ENCODE measurements at places on chromosomes 12 and 14. TPM values are rescaled to one million over a fixed set of nuclear protein-coding genes. Genes with fewer than 3 reads are reported as not detected.

The NFE2 gene
- not detected for total RNA-seq

The KLRC2 gene
- 3.6 TPM for total RNA-seq

DNA sequence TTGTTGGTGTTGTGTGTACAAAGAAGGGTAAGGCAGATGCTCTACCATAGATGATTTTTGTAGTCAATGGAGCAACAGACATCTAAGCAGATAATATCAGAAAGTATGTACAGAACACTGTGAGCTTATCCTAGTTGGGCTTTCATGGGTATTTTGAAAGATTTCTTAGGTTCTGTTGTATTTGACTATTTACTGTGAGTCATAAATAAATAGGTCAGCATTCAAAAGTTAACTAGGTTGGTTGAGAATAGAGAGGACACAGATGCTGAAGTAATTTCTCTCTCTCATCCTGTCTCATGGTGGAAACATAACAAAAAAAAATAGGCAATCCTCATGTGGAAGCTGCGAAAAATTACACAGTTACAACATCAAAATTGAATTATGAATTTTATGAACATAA lies 413.5 kb downstream of the CCDC91 start:
- DNase-seq, result no peak

The ZNF605 gene
- 17.4 TPM for total RNA-seq

The SCN8A gene
- total RNA-seq, result 1.8 TPM

DNA sequence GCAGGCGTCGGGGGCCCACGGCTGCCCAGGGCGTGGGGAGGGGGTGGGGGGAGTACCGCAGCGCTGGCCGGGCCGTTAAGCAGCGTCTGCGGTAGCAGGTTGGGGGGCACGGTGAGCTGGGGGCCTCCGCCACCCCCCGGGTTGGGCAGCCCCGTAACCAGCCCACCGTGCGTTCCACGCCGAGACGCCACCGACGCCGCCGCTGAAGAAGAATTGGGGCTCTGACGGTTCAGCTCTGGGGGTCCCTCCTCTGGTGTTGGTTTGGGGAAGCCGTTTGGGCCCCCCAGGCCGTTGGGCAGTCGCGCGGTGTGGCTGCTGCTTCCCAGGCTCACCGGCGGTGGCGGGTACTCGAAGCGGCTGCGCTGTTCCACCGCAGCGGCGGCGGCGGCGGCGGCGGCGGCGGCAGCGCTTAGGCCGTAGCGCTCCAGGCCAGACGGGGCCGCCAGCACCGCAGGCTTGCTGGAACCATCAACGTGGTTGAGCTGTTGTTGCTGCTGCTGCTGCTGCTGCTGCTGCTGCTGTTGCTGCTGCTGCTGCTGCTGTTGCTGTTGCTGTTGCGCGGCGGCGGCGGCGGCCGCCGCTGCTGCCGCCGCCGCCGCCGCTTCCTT lies 1.5 kb downstream of the IRF2BPL start:
- peak; percentile 43 for DNase-seq

The PROX2 gene
- 0.52 TPM for total RNA-seq

DNA sequence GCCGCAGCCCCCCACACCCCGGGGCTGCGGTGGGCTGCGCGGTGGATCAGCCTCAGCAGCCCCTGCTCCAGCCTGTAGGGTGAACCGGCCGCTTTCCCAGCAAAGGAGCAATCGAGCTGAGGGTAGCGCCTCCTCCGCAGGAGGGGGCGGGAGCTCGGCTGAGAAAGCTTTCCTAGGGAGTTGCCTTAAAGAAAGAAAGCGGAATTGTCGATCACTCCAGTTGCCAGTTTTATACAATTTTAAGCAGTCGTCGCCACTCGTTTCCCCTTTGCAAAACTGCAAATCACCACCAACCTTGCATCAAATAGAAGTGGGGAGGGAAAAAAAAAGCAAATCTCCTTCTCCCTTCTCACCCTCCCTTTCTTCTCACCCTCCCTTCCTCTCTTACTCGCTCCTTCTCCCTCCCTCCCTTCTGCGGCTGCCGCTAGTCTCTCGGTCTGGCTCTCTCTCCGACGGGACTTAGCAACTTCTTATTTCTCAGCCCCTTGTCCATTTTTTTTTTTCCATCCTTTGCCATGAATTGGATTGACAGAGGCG lies at the start of gene PDE3A:
TSS of gene PDE3A (plus strand) at position 424 of the 537 bp plus-strand sequence. CDS start 748 bp downstream, outside the sequence.
- DNase-seq, result no peak

DNA sequence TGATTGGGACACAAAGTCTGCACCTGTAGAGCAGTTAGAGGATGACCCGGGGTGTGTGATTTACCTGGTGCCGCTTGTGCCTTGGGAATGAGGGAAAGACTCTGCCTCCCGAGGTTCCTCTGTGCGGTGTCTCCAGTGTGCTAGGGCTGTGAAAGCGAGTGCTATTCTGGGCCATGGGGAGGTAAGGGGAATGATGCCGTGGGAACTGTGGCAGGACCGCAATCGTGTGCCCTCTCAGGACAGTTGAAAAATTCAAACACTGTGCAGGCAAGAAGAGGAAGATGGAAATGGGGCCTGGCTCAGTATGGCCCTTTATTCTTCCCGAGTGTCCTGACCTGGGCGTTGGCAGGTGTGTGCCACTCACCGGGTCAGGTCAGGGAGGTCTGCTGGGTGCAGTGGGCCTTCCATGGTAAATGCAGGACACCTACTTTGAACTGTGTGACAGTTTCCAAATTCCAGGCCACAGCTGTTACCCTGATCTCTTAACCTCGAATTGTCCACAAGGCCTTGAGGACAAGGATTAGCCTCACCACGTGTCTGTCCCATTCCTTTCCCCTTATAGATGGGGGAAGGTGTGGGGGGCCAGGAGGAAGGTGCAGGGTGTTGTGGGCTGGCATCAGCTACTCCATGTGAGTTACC lies 1.4 kb downstream of the SIVA1 start:
- no peak for DNase-seq

The PGF gene
- total RNA-seq, result not detected

DNA sequence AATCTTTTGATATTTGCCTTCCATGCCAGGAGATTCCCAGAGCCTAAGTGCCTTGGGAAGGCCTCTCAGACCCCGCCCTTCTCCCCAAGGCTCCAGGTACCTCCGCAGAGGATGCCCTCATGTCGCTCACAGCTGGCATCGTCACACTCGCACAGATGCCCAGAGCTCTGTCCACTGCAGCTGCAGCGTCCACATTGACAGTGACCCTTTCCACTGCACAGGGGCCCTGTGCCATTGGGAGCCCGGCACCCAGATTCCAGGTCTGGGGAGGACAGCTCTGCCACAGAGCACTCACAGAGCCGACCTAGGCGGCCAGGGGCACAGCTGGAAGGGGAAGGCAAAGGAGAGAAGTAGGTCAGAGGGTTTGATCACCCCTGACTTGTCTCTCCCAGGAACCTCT lies 12.3 kb upstream of the CSAD start:
- DNase-seq, result no peak

The SLC39A5 gene
- not detected for total RNA-seq

The SPX gene
- total RNA-seq, result 0.21 TPM

DNA sequence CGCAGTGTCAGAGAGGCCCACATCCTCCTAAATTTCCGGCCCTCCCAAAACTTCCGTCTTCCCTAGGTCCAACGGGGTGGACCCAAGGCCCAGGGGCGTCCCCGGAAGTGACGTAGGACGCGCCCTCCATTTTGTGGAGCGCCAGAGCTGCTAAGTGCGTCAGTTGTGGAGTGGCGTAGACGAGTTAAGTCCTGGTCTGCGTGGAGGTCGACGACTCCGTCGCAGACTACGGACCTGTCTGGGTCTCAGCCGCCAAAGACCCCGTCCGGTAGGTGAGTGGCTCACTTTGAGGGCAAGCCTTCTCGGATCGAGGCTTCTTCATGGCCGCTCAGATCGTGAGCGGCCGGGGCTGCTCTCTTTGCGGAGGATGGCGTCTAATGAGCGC lies at the start of gene SRSF5:
TSS of gene SRSF5 (plus strand) at position 159 of the 385 bp plus-strand sequence. CDS start 1,015 bp downstream, outside the sequence.
- DNase-seq, result peak; percentile 88

The RNASE7 gene
- total RNA-seq, result not detected

The ITGA7 gene
- total RNA-seq, result 7.0 TPM

DNA sequence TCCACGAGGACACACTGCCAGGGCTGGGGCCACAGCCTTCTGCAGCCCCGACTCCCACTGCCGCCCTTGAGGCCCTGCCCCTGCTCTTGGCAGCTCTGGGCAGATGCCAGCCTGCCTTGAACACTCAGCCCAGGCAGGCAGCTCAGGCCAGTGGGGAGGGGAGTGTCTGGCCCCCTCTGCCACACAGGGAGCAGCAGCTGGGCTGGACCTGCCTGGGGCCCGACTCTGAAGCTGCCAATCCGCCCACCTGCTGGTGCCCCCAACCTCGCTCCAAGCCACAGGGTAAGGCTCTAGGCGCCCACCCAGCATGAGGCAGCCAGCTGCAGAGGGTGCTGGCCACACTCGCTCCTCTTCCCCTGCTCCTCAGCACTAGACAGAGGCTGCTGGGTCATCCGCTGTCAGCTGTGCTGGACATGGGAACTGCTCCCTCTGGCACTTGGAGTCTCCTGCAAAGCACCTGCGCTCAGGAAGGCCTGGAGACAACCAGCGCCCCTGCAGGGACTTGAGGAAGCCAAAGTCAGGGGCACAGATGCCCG lies 24.6 kb upstream of the NUDT14 start:
- no peak for DNase-seq

DNA sequence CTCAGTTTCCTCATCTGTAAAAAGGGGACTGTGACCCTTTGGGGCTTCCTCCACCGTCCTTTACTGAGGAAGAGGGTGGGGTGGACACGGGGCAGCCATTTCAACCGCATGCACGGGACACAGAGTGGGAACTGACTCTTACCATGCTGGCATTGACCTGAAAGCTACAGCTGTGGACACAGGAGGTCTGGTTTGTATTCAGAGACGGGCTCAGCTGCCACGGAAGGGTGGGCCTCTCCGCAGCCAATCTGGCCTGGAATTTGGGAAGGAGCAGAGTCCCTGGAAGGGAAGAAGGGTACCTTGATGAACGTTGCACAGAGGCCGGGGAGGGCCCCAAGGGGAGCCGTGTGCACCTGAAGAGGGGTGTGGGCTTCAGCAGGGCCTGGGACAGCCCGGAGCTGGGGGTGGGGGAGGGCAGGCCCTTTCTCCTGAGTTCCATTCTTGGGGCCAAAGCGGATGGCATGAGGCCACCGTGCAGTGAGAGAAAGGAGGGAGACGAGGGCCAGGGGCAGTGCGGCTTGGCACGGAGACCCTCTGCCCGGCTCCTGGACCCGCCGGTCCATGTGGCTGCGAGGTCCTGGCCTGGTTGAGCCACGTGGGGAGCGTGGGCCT lies 14.5 kb downstream of the TNFAIP2 start:
- no peak for DNase-seq

DNA sequence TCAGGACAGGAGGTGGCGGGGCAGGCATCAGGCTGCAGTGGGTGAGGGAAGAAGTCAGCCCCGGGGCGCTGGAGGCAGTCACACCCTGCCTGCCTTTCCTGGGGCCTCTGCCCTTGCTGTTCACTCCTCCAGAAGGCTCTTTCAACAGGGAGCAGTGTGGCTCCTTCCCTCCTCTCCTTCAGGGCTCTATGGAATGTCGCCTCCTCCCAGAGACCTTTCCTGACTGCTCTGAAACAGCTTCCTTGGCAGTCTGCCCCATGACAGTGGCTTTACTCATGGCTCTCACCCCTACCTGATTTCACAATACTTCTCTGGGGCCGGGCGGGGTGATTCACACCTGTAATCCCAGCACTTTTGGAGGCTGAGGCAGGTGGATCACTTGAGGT lies 7.1 kb downstream of the RHOF start:
- DNase-seq, result peak; percentile 49

DNA sequence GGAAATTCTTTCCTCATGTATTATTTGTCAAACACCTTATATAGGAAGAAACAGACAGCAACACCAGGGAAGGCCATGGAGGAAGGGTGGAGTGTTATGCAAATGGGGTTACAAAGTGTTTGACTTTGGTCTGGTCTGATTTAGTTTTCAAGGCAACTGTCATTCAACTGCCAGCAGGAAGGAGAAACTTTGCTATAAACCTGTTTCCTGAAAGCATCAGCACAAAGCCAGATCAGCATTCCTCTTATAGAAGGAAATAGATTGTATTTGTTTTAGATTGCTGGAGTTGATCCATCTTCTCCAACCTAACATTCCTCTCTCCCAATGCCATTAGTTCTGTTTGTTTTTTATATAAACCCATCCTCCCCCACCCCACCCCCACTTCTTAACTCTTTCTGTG lies 65.7 kb downstream of the STAB2 start:
- no peak for DNase-seq

The LPAR5 gene
- total RNA-seq, result 16.6 TPM

GRCh38 chr12:6821591-6822425 lies at the start of gene GPR162:
Gene GPR162 (plus strand): TSS chr12:6821821. CDS start chr12:6823899, 2,078 bp downstream.
- no peak for DNase-seq

DNA sequence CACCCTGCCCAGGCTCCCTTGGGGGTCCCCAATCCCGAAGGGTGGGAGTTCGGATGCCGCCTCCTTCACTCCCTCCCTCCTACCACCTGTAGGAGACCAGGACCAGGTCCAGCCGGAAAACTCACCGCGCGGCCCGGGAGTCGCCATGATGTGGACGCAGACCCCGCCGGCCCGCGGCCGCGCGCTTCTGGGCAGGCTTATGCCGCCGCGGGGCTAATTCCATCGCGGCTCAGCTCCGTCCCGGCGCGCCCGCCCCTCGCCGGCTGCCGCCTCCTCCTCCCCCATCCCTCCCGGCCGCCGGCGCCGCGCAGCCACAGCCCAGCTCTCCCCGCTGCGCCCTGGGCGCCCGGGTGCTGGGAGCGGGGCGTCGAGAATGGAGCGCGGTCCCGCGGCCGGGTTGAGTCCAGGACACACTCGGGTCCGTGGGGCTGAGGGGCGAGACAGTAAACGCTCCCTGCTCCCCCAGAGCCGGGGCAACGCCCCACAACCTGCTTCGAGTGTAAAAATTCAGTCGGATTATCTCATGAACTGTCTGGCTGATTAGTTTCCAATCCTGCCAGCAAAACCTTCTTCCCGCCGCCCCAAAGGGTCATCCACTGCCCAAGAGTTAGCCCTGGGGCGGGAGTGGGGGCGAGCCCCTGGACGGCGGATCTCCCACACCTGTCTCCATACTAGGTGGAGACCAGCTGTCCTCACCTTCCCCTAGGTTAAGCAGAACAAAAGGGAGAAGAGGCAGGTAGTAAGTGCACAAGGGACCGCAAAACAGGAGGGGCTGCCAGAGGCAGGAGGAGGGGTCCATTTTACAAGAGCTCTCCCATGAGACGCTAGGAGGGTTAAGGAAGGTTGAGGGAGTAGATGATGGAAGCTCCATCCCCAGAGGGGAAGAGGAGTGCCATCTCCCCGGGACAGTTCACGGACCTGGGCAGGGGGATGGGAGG lies at the start of gene ANO2:
TSS of gene ANO2 (minus strand) at position 189 of the 938 bp plus-strand sequence. CDS start at position 147, 42 bp downstream.
- no peak for DNase-seq

- DNase-seq, result peak; percentile 40
These were observed 166.3 kb upstream of the RTL1 start for GRCh38 chr14:101069666-101070362.
